ENCODE measurements at places on chromosomes 2 and 18. TPM values are rescaled to one million over a fixed set of nuclear protein-coding genes. Genes with fewer than 3 reads are reported as not detected.

GRCh38 chr2:152584301-152584700, 133.0 kb downstream of the PRPF40A start:
- H3K36me3 ChIP-seq = peaks cover 24% of the 10 kb centered on the region
- no peaks in the 10 kb centered on the region for H3K27me3 ChIP-seq
- H3K4me3 ChIP-seq = no peak overlapping the region
- DNase-seq = no peak
- no peak overlapping the region for H3K27ac ChIP-seq
- H3K4me1 ChIP-seq = peaks cover 16% of the 10 kb centered on the region

DNA sequence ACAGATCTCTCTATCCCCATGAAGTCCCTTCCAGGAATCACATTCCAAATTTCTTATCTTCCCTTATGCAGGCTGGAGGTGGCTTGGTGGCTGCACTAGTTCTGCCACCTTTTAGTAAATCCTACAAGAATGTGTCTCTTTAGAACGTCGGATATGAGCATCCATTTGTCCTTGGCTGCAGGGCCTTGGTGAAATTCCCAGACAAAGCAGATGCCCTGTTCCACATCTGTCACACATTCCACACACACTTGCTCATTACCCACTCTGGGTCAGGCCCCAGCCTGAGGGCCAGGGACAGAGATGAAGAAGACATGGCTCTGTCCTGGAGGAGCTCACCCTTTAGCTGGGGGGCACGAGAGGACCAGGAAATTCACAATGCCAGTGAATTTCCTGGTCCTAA, 31.2 kb upstream of the GPR17 start:
- no peak overlapping the region for H3K27ac ChIP-seq
- H3K27me3 ChIP-seq = no peaks in the 10 kb centered on the region
- no peak overlapping the region for H3K4me3 ChIP-seq

GRCh38 chr2:33665039-33665438, 65.9 kb upstream of the FAM98A start:
- H3K4me3 ChIP-seq = no peak overlapping the region
- H3K36me3 ChIP-seq = peaks cover 7% of the 10 kb centered on the region
- no peak for DNase-seq
- no peak overlapping the region for H3K27ac ChIP-seq
- no peaks in the 10 kb centered on the region for H3K4me1 ChIP-seq

DNA sequence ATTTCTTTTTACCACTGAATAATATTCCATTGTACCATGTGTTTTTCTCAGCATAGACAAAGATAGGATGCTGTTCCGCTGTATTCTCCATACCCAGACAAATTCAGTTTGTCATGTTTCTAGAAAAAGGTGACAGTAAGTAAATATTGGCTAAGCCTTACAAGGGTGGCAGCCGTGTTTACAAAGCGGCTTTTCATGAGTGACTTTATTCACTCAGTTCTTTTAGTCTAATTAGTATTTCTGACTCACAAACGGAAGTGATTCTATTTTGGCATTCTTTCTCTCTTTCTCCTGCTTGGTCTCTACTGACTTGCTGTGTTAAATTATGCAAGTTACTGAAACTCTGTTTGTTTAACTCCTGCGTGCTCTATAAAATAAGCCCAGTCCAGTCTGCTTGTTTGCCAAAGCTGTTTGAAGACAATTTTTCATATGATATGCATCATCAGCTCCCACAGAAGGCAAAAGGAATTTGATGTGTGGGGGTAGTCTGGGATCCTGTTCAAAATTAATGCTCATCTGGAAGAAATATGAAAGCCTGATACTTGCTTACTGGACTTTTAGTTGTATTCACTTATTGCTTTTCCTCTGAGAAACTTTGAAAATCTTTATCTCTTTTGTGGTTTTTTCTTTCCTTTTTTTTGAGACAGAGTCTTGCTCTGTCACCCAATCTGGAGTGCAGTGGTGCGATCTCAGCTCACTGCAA, 2.3 kb upstream of the PLEKHH2 start:
- peak overlapping the region; percentile 2 for H3K4me3 ChIP-seq
- DNase-seq = no peak
- H3K36me3 ChIP-seq = no peaks in the 10 kb centered on the region
- peaks cover 21% of the 10 kb centered on the region for H3K4me1 ChIP-seq
- peaks cover 59% of the 10 kb centered on the region for H3K27me3 ChIP-seq

- H3K27ac ChIP-seq = no peak overlapping the region
- H3K36me3 ChIP-seq = no peaks in the 10 kb centered on the region
- DNase-seq = no peak
- peaks cover 32% of the 10 kb centered on the region for H3K4me1 ChIP-seq
- H3K27me3 ChIP-seq = no peaks in the 10 kb centered on the region
These were observed 111.9 kb downstream of the MRO start for GRCh38 chr18:50707855-50708469.

STPG4 gene
- total RNA-seq = 0.26 TPM

DNA sequence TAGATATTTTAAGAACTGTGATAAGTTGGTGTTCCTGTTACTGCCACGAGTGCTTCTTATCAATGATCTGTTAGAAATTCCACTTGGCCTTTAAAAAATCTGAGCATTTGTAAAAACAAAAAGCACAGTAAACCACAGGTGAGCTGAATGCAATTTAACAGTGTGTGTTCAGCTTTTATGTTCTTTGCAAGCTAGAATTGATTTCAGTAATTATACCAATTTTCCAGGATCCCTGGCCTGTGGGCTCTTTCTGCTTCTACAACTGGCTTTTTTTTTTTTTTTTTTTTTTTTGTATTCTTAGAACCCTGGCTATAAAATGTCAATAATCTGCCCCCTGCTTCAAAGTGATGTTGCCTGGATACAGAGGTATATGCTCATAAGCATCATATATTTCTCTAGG, 548.5 kb upstream of the SLC8A1 start:
- no peak overlapping the region for H3K4me3 ChIP-seq
- no peak overlapping the region for H3K27ac ChIP-seq
- H3K36me3 ChIP-seq = no peaks in the 10 kb centered on the region
- DNase-seq = no peak
- H3K27me3 ChIP-seq = no peaks in the 10 kb centered on the region

GRCh38 chr18:3889121-3889520, 439.1 kb downstream of the TGIF1 start:
- H3K27me3 ChIP-seq = no peaks in the 10 kb centered on the region
- no peak overlapping the region for H3K4me3 ChIP-seq
- no peaks in the 10 kb centered on the region for H3K36me3 ChIP-seq
- H3K4me1 ChIP-seq = peaks cover 5% of the 10 kb centered on the region
- H3K27ac ChIP-seq = no peak overlapping the region
- DNase-seq = no peak

ARHGEF4 gene
- 22.1 TPM for total RNA-seq

- H3K36me3 ChIP-seq = no peaks in the 10 kb centered on the region
- peaks cover 28% of the 10 kb centered on the region for H3K4me1 ChIP-seq
- H3K27me3 ChIP-seq = no peaks in the 10 kb centered on the region
- H3K4me3 ChIP-seq = no peak overlapping the region
These were observed 114.5 kb upstream of the STPG4 start for GRCh38 chr2:47269316-47270232.
